Activated T-helper 17 cell treated with anti-CD3 and anti-CD28 coated beads, Interleukin-2, amount 50 U/mL, for 72 hours (primary cell): ENCODE measurements at places on chromosomes 16 and 17. TPM values are rescaled to one million over a fixed set of nuclear protein-coding genes. Genes with fewer than 3 reads are reported as not detected.

The KRTAP1-5 gene
- not detected for total RNA-seq

The UBALD2 gene
- total RNA-seq = 173 TPM

The NPW gene
- 2.8 TPM for total RNA-seq

The HBA2 gene
- not detected for total RNA-seq

DNA sequence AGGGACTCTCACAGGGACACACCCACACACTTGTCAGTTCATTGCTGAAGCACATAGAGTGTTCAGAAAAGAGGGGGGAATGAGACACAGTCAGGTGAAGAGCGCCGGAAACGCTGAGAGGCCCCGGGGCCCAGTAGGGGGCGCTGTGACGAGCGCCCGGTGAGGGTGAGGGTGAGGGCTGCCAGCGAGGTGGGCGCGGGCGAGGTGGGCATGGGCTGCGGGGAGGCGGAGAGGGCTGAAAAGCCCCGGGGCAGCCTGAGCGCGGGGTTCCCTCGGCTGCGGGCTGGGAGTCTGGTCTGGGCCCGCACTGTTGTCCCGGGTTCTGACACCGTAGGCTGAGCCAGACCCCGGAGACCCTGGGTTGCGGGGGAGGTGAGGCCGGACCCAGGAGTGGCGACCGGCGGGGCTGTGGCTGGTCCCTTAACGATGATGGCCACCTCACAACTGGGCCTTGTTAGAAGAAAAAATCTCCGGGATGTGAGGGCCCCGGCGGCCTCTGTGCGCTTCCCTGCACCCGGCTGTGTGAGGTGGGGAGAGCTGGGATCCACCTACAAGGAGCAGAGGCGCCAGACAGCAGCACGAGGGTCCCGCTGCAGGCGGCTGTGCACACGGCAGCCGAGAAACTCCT, 91.4 kb downstream of the C16orf78 start:
- H3K4me3 ChIP-seq = no peak overlapping the region
- no peaks in the 10 kb centered on the region for H3K36me3 ChIP-seq
- no peak for ATAC-seq
- no peaks in the 10 kb centered on the region for H3K27me3 ChIP-seq
- no peak overlapping the region for H3K27ac ChIP-seq
- peaks cover 11% of the 10 kb centered on the region for H3K4me1 ChIP-seq

DNA sequence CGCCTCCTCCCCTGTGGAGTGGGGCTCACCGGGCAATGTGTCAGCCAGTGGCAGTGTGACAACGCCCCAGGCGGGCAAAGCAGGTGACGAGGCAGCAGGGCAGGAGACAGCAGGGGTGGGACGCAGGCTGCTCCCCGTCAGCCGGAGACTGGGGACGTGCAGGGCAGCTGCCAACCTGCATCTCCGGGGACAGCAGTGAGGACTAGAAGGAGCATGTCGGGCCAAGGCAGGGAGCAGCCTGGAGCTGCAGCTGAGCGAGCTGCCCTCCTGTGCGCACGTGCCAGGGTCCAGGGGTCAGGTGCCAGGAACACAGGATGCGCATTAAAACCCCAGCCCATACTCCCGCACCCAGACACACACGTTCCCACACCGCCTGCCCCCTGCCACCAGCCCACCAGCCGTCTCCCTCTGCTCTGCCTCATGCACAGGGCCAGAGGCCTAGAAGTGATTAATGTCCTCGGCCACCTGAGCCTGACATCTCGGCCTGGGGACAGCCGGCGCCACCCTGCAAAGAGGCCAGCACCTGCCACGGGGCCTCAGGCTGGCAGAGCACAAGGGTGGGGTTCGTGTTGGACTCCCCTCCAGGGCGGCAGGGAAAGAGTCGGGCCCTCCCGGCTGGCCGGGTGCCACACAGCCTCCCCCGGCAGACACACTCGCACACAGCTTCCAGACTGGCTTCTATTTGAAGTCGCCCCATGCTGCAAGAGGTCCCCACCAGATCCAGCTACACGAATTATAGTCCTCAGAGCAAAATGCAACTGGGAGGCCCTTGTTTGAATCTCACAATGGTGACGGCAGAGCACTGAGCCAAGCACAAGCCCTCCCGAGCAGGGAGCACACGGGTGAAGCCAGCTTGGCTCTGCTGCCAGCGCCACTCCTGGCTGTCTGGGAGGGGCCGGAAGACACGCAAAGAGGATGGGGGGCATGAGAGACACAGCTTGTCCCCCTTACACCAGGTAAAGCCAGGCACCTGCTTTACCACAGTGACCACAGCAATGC, 90.4 kb downstream of the RBFOX3 start:
- H3K4me1 ChIP-seq = no peaks in the 10 kb centered on the region
- no peak overlapping the region for H3K4me3 ChIP-seq
- H3K27ac ChIP-seq = no peak overlapping the region
- peaks cover 21% of the 10 kb centered on the region for H3K27me3 ChIP-seq
- no peak for ATAC-seq

DNA sequence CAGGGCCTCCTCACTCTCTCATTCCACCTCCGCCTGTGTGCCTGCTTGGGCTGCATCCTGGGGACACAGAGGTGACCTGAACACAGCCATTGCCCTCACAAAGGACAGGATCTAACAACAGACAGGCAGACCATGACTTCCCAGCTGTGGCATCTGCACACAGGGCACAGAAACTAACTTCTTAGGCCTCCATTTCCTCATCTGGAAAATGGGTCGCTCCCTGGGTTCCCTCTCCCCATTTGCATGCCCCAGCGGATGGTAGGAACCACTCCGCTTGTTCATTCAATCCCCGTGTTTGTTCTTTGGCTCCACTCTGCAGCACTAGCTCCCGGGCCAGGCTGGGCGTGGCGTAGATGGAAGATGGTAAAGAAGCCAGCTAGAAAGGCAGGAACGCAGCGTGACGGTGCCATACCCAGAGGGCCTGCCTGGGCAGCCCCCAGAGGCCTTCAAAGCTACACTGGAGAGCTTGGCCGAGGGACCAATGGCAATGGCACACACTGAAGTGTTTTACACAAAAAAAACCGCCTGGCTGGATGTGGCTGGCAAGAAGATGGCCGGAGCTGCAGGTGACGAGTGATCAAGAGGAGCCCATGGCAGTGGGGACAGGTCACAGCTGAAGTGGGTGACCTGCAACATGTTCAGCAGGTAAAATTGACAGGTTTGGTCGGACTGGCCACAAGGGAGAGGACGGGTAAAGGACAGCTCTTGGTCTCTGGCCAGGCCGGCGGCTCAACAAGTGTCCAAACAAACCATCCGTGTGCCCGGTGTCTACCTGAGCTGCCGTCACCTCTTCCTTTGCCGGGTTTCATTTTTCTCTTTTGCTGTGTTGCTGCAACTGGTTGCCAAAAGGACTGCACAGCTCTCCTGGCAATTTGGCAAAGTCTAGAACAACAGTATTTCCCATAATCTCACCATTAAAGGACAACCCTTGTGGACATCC, 66.9 kb downstream of the SOCS1 start:
- H3K4me3 ChIP-seq = no peak overlapping the region
- ATAC-seq = no peak
- peak overlapping the region; percentile 16 for H3K27ac ChIP-seq

GRCh38 chr16:85081038-85081437, 31.2 kb downstream of the CIBAR2 start:
- no peaks in the 10 kb centered on the region for H3K27me3 ChIP-seq
- H3K4me3 ChIP-seq = no peak overlapping the region
- no peak for ATAC-seq
- H3K27ac ChIP-seq = no peak overlapping the region
- no peaks in the 10 kb centered on the region for H3K4me1 ChIP-seq

DNA sequence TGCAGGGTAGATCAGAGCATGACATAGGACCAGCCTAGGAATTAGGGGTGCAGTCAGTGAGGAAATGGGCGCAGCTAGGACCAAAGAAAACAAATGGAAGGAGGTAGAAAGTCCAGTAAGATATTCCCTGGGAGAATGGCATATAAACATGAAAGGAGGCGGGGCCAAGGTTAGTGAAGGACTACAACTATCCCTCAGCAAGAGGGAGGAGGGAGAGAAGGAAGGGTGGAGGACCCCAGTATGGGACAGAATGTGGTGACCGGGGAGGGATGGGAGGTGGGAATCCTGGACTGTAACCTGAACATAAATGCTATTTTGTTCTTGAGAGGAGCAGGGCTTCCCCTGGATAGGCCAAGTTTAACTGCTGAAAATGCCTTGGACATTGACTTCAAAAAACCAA, 22.8 kb downstream of the ITGB3 start:
- peaks cover 7% of the 10 kb centered on the region for H3K4me1 ChIP-seq
- no peak overlapping the region for H3K4me3 ChIP-seq
- ATAC-seq = no peak
- H3K36me3 ChIP-seq = no peaks in the 10 kb centered on the region
- no peak overlapping the region for H3K27ac ChIP-seq
- H3K27me3 ChIP-seq = peaks cover 3% of the 10 kb centered on the region

- H3K4me3 ChIP-seq = no peak overlapping the region
- ATAC-seq = no peak
- H3K27me3 ChIP-seq = no peaks in the 10 kb centered on the region
- H3K4me1 ChIP-seq = peaks cover 5% of the 10 kb centered on the region
- no peak overlapping the region for H3K27ac ChIP-seq
- H3K36me3 ChIP-seq = peaks cover 8% of the 10 kb centered on the region
These were observed 18.9 kb downstream of the TMEM94 start for GRCh38 chr17:75475144-75475835.

DNA sequence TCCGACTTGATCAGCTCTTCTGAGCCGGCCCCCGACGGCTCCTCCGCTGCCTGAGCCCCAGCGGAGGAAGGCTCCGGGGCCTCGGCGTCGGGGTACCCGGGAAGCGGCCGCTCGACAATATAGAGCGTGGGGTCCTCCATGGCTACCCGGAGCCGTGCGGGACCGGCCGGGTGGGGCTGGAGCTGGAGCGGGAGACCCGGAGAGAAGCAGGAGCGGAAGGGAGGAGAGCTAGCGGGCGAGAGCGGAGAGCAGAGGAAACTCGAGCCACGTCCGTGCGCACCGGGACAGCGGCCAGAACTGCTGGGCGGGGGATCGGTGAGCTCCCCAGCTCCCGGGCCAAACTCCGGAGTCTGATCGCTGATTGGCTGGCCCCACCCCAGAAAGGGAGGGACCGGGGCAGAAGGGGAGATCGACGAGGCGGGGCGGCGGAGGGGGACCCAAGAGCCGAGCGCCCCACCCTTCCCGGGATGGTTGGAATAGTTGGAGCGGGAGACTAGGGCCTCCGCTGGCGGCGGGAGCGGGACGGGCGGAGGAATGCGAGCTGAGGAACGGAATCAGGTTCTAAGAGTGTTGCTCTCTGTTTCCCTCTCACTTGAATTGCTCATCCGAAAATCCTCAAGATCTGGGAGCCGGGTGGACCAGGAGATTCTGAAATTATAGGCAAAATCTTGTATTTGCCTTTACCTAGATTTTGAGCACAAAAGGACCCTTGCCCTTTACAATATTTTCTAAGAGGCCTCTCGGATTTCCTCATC, at the start of gene CAVIN1:
Gene CAVIN1, minus strand, starts transcription at position 299 of the 755 bp plus-strand sequence. Its CDS starts 159 bp downstream, at position 140.
- H3K27ac ChIP-seq = no peak within 1 kb of the TSS
- peaks cover 14% of the 10 kb centered on the region for H3K4me1 ChIP-seq
- H3K36me3 ChIP-seq = no peaks in the 10 kb centered on the region
- ATAC-seq = peak; percentile 61
- H3K27me3 ChIP-seq = peaks cover 7% of the 10 kb centered on the region

- H3K4me1 ChIP-seq = peaks cover 13% of the 10 kb centered on the region
- H3K4me3 ChIP-seq = no peak overlapping the region
- peak; percentile 59 for ATAC-seq
- H3K36me3 ChIP-seq = peaks cover 23% of the 10 kb centered on the region
- H3K27me3 ChIP-seq = no peaks in the 10 kb centered on the region
These were observed 209.4 kb downstream of the XYLT1 start for GRCh38 chr16:17261197-17261858.

GRCh38 chr17:1360975-1361374, 39.0 kb downstream of the YWHAE start:
- peak; percentile 37 for ATAC-seq
- H3K4me1 ChIP-seq = peaks cover 32% of the 10 kb centered on the region
- peak overlapping the region; percentile 89 for H3K27ac ChIP-seq
- peak overlapping the region; percentile 74 for H3K4me3 ChIP-seq
- H3K36me3 ChIP-seq = peaks cover 93% of the 10 kb centered on the region

DNA sequence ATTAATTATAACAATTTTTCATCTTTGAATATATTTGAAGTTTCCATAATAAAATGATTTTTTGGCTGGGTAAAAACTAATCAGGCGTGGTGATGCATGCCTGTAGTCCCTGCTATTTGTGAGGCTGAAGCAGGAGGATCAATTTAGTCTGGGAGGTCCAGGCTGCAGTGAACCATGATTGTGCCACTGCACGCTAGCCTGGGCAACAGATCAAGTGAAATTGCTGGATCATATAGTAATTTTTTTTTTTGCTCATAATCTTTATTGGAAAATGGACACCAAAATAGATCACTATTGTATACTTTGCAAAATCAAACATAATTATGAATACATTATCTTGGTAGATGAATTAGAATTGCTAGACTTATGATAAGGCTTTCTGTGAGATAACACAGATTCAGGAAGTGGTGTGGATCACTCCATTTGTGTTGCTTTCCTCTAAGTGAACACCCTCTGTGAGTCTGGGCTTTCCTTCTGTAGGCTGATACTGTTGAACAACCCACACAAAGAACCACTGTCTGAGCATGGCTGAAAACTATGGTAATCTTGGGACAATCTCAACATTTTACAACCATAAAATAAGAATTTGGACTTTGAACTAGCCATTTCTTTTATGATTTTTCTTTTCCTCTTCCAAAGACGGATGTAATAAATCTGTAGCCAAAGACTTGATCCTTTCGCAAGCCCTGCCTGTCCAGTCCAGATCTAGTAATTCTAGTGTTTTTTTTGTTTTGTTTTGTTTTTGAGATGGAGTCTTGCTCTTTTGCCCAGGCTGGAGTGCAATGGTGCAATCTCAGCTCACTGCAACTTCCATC, 5.6 kb upstream of the ST3GAL2 start:
- no peak overlapping the region for H3K27ac ChIP-seq
- no peaks in the 10 kb centered on the region for H3K36me3 ChIP-seq
- H3K4me1 ChIP-seq = no peaks in the 10 kb centered on the region
- ATAC-seq = no peak
- H3K27me3 ChIP-seq = no peaks in the 10 kb centered on the region
- no peak overlapping the region for H3K4me3 ChIP-seq

DNA sequence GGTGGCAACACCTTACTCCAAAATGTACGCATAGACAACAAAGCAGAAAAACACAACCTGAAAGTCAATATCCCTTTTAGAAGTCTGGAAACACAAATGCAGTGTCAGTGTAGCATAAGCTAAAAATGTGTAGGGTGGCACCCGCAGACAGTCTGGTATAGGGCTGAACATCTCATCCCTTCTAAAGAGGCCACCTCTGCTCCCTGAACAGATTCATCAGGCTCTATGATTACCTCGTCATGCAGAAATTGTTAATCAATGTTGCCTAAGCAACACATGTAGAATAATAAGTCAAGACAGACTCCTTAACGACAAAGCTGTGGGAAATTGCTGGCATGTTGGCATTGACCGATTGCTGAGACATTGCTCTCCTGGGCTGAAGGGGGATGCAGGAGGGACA, 33.3 kb upstream of the ERCC4 start:
- H3K4me3 ChIP-seq = no peak overlapping the region
- no peak for ATAC-seq
- H3K27me3 ChIP-seq = peaks cover 21% of the 10 kb centered on the region
- H3K4me1 ChIP-seq = no peaks in the 10 kb centered on the region
- H3K27ac ChIP-seq = no peak overlapping the region
- H3K36me3 ChIP-seq = no peaks in the 10 kb centered on the region
